ENCODE measurements at places on chromosomes 2 and 18.

DNA sequence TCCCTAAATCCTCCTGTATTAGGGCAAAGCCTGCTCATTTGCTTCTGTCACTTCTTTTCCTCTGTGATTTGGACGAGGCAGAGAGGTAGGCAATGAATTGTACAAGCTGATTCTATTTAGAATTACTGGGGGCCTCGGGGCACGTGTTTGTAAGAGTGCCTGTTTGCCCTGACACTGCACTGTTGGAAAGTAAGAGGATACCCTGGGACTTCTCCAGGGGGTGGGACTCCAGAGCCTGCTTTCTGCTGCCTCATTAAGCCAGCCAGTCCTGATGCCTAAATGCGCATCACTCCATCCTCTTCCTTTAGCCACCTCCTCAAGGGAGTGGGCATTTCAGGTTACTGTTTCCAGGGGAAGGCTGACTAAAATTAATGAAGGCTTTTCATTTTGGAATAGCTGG lies 134.3 kb downstream of the TDRD15 start:
- no peak for DNase-seq

DNA sequence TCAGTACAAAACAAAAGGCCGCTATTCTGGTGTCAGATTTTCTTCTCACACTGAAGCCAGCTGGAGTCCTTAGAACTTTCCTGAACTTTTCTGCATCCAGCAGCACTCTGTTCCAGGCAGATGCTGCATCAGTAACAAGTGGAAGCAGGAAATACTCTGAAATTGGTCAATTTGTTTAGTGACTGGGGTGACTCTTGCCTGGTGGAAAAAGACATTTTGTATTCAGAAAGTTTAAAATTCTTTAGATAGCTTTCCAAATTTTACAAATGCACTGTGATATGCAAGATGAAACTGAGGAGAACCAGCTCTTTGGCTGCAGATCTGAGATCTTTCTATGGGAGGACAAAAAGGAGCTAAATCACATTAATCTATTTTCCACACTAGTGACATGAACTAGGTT lies 385.7 kb downstream of the NRXN1 start:
- DNase-seq = no peak

DNA sequence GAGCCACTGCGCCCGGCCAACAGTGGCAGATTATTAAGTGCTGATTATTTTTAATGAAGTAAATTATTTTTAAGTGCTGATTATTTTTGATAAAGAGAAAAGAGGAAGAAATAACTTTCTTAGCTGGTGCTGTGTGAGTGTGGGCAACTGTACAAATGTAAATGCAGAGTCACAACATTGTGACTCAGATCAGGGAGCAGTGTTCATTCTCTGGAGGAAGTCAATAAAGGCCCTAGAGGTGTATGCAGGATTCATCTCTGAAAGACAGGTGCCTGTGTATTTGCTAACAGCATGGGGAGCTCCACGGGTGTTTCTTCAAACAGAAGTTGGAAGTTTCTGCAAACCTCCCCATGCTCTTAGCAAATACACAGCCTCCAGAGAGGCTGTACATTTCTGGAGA lies 6.2 kb downstream of the KRTCAP3 start:
- no peak for DNase-seq

GRCh38 chr2:154195644-154196195 lies 324.0 kb downstream of the GALNT13 start:
- DNase-seq = no peak

DNA sequence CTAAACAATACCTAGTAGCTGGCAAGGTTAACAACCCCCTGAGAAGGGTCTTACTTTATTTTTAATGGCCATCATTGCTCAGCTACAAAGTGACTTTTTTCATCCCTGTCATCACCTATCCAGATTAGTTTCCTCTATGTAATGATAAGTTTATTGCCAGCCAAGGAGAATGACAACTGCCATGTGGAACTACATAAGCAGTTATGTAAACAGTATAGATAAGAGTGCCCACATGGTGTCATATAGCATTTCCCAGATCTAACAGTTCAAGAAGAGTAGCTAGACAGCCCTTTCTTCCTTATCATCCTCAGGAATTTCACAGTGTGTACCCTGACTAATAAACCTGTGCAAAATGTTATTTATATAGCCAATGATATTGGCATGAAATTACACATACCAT lies 240.2 kb upstream of the PIK3C3 start:
- DNase-seq = no peak

GRCh38 chr2:143177096-143177786 lies 48.0 kb downstream of the ARHGAP15 start:
- DNase-seq = peak; percentile 53

GRCh38 chr18:37525262-37525585 lies 40.4 kb downstream of the CELF4 start:
- no peak for DNase-seq

DNA sequence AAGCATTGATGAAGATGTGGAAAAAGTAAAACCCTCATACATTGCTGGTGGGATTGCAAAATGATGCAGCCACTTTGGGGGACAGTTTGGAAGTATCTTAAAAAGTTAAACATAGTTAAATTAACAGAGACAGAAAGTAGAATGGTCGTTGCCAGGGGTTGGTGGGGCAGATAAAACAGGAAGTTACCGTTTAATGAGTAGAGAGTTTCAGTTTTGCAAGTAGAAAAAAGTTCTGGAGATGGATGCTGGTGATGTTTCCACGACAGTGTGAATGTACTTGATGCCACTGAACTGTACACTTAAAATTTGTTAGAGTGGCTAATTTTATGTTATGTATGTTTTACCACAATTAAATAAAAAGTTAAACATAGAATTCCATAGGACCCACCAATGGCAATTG lies 44.5 kb upstream of the EGR4 start:
- DNase-seq = no peak

DNA sequence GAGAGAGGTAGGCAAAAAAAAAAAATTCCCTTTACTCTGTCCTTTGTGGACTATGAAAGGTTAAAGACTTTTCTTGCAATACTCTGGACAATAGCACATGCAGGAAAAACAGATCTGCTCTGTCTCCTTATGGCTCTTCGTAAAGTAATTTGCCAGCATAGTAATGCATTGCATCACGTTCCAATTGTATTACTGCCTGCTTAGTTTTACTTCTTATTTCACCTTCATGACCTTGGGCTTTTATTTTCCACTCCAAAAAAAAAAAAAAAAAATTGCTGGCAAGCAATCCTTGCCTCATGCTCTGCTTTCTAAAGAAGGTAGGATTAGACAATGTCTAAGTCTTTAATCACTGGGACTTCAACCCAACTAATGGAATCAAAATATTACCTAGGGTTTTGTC lies 1802.7 kb downstream of the SUCLG1 start:
- DNase-seq = no peak

- DNase-seq = no peak
These were observed 77.2 kb downstream of the NEURL3 start for GRCh38 chr2:96427917-96428316.

- DNase-seq = no peak
These were observed 126.6 kb downstream of the VAPA start for GRCh38 chr18:10040287-10041011.

DNA sequence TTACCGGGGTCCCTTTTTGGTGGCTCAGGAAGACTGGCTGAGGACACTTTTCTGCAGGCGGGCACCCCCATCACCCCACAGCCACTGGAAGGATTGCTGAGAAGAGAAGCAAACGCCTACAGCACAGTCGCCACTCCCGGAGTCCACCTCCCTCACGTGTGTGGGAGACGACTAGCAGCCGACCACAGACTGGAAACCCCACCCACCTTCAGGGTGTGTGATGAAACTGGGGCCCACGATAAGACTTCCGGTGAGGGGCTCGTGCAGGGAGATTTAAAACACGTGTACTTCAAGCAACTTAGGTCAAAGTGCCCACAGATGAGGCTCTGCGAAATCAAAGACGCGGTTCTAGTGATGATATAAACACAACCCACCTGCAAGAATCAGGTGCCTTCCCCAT lies 26.3 kb downstream of the MBP start:
- peak; percentile 93 for DNase-seq

DNA sequence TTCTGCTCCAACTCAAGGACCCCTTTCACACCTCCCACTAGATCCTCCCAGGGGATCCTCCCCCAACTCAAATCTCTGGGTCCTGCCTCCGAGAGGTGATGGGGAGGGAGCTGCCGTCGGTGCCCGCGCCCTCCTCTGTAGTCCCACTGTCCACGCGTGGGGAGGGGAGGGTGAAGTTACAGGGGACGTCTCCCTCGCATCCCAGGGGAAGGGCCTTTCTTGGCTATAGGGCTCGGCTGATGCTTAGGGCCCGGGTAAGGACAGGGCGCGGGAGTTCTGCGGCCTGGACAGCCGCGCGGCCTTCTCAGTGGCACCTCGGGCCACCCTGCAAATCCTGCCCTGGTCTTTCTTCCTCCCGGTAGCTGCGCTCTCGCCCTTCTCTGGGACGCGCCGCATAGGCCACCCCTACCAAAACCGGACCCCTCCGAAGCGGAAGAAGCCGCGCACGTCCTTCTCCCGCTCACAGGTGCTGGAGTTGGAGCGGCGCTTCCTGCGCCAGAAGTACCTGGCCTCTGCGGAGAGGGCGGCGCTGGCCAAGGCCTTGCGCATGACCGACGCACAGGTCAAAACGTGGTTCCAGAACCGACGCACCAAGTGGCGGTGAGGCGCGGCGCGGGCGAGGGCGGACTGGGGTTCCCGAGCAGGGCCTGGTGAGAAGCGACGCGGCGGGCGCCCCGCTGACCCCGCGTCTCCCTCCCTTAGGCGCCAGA lies 1.2 kb downstream of the TLX2 start:
- no peak for DNase-seq

- no peak for DNase-seq
These were observed 196.1 kb downstream of the LTBP1 start for GRCh38 chr2:33142810-33143209.

- DNase-seq = no peak
These were observed 47.6 kb upstream of the TTC39C start for GRCh38 chr18:23966909-23967308.

All from natural killer cell (primary cell).